ENCODE measurements at places on chromosomes 7 and 10.

DNA sequence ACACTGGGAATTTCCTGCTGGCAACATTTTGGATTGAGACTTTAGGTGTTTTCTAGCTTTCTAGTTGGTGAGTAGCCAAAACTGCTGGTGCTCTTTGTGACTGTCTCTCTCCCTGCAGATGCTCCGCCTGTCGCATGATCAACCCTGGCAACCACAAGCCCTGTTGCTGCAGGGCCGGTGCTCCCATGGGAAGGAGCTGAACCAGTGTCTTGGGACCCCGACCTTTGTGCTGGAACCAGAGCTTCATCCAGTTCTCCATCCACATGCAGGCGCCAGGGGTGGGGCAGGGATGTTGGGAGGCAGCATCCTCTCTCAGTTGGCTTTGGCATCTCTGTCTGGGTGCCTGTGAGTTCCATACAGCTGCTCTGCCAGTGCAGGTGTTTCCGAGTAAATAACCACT lies 306.2 kb upstream of the MKI67 start:
- DNase-seq: no peak

DNA sequence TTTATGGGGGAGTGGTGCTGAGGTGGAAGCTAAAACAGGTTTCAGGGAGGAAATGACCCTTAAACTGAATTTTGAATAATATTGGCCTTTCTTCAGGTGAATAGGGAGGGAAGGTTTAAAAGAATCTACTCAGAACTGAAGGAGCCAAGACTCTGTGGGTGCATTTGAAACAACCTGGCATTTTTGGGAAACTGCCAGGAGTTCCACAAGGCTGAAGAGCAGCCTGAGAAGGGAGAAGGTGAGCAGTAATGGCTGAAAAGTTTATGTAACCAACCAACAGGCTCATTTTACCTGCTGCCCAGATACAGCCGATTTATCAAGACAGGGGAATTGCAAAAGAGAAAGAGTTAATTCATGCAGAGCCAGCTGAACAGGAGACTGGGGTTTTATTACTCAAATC lies 4.0 kb upstream of the PANK1 start:
- DNase-seq: no peak

DNA sequence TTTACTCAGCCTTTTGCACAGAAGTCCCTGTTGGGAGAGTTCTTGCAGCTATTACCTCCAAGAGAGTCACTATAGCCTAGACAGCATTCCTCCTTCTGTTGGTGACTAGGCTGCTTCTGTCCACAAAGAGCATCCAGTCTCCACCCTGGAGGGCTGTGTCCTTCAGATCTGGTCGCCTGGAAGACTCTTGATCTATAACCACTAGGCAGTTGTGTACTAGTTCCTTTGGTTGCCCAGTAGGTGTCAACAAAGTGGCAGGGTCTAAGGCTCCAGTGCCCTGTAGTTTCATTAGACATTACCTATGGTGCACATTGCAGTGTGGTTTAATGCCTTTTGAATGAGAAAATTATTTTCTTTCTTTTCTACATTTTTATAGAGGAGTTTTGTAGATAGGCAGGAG lies 11.3 kb upstream of the AKR1C2 start:
- DNase-seq: no peak

- no peak for DNase-seq
Observed at GRCh38 chr10:68586606-68587305, 26.6 kb downstream of the TET1 start.

DNA sequence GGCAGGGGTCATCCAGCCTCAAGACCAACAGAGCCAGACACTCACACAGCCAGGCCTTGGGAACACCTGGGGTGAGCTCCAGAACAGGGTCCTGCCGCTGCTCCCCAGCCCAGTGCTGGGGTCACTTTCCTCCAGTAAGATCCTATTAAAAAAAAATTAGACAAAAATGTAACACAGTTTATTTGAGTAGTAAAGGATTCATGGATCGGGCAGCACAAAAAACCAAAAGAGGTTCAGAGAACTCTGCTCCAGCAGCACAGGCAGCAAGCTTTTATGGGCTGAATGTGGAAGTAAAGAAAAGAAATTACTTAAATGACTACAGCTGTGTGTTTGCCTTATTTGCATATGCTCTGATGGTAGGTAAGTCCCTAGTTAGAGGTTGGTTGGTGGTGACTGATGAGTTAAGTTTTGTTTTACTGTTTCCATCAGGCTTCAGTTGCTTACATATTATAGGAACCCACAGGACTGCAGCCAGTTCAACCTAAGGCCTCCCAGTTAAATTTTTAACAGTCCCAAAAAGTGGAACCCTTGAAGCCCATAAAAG lies 80.5 kb upstream of the FGFR2 start:
- no peak for DNase-seq

Data from HS-27A (cell line).